ENCODE measurements at places on chromosomes 7 and 10.
A peak's percentile ranks its signal among the peaks of the same experiment; 100 is the strongest.

GRCh38 chr7:130096243-130096827, 26.0 kb downstream of the KLHDC10 start:
- DNase-seq, result no peak

- DNase-seq, result no peak
These were observed 31.8 kb upstream of the VPS41 start for GRCh38 chr7:38940774-38941173.

DNA sequence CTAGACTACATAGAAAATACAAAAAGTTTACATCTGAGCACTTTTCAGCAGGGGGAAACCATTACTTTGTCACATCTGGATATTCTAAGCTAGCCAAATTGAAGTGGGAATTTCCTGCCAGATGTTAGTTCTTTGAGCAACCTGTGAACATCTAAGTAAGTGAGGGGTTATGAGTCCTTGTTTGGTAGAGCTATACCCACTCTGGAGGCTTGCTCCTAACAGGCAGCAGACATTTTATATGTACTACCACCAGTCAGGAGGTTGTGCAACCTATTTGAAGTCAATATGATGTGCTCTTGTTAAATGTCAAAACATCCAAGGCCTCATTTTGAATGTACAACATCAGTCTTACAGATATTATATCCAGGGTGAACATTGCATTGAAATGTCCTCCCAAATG, 143.3 kb upstream of the KAT6B start:
- no peak for DNase-seq

- DNase-seq, result peak; percentile 69
These were observed 906.2 kb downstream of the LRMDA start for GRCh38 chr10:76337641-76338040.

DNA sequence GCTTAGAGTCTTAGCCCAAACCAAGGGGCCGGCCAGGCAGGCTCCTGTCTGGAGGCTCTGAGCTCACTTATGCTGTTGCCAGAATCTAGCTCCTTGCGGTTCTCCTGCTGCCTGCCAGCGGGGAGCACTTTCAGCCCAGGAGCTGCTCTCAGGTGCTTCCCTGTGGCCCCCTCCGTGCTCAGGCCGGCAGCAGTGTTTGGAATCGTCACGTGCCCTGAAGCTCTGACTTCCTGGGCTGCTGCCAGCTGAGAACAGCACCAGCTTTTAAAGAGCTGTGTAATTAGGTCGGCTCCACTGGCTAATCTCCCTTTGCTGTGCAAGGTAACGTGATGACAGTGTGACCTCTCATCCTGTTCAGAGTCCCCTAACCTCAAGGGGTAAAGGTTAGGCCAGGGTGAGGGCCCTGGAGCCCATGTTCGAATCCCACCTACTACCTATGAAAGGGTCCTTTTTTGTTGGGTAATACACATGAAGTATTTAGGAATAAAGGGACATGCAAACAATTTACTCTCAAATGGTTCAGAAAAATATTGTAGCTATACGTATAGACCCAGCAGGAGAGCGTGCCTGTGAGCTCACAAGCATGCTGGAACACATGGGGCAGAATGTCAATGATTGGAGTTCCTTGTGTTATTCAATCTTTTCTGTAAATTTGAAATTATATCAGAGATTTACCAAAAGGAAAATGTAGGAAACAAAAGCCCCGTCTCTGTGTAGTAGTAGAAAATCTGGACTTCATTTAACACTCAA, 16.6 kb downstream of the ZNF862 start:
- DNase-seq, result no peak

- DNase-seq, result peak; percentile 62
These were observed 164.9 kb downstream of the DGKI start for GRCh38 chr7:137681657-137682562.

- DNase-seq, result no peak
These were observed 124.5 kb upstream of the FAM20C start for GRCh38 chr7:67661-68395.

DNA sequence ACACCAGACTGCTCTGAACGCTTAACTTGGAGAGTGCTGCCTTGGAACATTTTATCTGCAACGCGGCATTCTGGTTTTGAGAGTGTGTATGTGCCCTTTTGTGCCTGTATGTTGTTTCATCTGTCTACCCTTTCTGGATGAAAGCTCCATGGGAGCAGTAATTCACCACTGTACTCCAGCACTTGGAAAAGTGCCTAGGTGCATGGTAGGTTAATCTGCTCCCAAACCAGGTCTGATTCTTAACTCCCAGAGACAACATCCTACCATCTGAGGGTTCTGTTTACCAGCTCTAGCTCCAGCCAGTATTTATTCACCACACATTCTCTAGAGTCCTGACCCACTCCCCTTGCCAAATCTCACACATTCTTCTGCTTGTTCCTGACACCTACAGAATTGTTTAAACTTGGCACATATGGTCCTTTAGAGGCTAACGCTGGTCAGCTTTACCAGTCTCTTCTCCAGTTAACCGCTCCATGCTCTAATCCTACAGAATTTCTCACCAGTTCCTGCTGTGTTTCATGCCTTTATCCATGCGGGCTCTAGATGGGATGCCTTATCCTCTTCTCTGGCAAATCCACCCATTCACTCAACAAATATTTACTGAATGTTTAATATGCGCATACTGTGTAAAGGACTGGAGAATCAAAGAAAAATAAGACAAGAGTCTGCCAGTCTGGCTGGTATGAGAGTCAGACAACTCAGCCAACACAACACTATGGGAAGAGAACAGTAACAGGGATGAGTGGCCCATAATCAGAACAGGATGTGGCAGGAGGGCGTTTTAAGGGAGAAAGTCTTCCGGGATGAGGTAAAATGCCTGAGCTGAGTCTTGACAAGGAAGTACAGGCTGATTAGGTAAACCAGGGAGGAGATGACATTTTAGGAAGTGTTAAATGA, 46.3 kb downstream of the MTPN start:
- no peak for DNase-seq

GRCh38 chr7:36911788-36912187, 187.5 kb upstream of the AOAH start:
- no peak for DNase-seq

DNA sequence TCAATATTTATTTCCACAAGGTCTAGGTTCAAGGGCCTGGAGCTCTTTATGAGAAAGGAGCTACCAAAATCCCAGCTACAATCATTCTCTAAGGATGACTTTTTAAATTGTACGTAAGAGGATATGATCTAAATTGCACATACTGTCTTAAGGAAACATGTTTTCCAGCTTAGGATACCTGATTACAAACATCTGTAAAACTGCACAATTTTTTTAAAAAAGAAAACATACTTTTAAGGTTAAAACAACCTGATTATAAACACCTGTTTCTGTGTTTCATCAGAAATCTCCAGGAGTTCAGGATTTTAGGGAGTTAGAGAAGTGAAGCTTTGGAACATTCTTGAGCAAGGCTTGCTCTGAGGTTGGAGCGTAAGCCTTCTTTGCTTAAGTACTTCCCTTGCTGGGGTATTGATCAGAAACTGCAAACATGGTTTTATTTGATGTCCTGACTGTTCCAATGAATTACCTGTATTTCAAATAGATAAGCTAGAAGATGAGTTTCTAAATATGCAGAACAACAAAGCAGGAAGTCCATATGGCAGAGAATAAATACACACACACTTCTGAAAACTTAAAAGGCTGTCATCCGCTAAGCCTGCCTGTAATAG, 248.6 kb downstream of the GFRA1 start:
- no peak for DNase-seq

DNA sequence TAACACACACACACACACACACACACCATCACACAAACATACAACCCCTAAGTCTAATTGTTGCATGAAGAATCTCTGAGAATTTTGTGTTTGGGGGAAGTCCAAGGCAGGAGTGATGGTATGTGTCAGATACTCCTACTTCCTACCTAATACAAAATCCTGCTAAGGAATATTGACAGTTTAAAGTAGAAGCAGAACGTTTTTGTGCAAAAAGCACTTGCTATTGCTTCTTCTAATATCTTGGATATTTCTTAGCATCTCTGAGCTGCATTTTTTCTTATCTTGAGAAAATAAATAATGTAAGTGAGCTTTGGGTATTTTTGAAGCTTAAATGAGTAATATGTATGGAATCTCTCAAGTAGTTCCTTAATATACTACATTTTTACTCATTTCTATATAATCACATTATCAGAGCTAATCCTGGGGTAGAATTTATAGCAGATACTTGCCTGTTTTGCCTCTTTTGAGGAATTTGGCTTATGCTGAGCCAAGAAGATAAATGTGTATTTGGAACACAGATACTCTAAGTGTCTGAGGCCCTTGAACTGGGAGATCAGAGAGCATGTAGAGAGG, 212.3 kb downstream of the DKK1 start:
- no peak for DNase-seq
